ENCODE measurements at places on chromosomes 13 and 19.

- no peak for DNase-seq
Measured at GRCh38 chr13:84393981-84394625, 511.8 kb upstream of the SLITRK1 start.

- no peak for DNase-seq
Measured at GRCh38 chr13:50033725-50034124, 18.5 kb downstream of the KCNRG start.

- DNase-seq = peak; percentile 53
Measured at GRCh38 chr13:80469853-80470381, 129.0 kb upstream of the SPRY2 start.

GRCh38 chr13:112168761-112169160 is 101.8 kb downstream of the SOX1 start:
- no peak for DNase-seq

DNA sequence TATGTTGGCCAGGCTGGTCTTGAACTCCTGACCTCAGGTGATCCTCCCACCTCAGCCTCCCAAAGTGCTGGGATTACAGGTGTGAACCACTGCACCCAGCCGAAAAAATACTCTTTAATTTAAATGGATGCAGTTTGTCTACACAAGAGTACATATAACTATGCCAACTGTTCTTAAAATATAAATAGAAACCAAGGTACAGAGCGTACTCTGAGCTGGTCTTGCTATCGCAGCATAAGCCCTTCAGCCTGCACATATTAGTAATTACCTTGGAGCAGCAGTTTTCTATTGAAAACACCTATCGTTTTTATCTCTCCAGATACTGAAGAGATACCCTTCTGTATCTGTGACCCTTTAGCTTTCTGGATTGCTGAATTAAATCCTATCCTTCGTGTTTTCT is 3.4 kb downstream of the ZNF682 start:
- DNase-seq = no peak

DNA sequence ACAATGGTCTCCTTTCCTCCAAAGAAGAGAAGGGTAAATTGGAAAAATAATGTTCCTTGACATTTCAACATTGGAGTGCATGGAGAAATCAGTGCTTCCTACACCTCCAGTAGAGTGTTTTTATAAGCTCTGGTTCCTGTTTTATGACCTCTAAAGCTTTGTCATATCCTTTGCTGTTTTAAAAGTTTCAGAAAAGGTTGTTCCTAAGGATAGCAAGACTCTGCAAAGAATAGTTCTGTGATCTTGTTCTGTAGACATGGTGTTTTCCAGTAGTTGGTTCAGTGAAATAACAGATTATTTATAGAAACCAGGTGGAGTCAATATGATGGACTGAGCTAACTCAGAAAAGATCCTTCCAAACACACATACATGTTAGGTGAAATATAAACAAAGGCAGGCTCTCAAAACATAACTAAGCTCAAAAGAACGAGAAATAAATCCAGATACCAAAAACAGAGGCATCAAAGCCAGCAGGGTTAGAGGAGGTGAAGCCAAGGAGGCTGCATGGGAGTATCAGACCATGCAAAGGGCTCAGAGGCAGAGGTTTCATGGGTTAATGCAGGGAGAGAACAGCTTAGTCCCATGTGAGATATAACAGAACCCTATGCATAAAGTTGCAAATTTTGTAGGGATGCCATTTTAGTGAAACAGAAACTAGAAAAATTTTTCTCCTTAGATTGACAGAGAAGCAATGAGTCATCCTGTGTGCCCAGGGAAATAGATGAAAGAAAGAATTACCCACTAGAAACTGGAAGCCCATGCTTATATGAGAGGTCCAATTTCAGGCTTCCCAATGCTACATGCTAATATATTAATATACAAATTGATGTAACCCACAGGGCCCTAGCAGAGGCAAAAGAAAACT is 44.3 kb downstream of the SHISA2 start:
- DNase-seq = no peak
